ENCODE measurements at places on chromosomes 2 and 18.

DNA sequence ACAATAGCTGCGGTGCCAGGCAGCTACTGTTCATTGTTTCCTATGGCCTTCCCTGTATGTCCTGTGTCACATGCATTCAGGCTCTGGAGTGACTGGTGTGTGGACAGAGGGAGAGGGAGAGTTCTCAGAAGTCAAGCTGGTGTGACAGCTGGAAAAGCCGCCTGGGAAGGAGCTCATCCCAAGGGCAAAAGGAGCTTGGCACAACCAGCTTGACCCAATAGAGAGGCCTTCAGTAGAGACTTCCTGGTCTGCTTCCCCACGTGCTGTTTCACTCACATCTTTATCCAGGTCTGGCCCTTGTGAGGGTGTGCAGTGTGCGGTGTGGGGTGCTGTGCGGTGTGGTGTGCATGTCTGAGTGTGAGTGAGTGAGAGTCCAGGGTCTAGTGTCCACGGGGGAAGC, 11.1 kb upstream of the NT5DC4 start:
- DNase-seq: no peak

GRCh38 chr2:44707945-44708660, 233.4 kb upstream of the SIX3 start:
- no peak for DNase-seq

DNA sequence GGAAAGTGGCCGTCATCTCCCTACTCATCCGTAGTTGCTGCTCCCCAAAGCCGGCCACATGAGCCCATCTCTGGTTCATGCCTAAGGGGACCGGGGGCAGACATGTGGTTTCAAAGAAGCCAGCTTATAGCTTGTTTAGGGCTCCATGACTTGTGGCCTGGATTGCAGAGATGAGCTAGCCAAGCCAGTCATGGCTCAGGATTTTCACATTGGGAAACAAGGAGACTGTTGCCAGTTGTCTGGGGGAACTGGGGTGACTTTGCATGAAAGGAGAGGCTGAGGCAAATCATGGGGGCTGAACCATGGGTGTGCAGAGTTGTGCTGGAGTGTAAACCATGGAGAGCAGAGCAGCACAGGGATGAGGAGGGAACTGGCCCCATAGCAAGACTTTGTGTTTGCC, 183.0 kb upstream of the APCDD1 start:
- peak; percentile 17 for DNase-seq

DNA sequence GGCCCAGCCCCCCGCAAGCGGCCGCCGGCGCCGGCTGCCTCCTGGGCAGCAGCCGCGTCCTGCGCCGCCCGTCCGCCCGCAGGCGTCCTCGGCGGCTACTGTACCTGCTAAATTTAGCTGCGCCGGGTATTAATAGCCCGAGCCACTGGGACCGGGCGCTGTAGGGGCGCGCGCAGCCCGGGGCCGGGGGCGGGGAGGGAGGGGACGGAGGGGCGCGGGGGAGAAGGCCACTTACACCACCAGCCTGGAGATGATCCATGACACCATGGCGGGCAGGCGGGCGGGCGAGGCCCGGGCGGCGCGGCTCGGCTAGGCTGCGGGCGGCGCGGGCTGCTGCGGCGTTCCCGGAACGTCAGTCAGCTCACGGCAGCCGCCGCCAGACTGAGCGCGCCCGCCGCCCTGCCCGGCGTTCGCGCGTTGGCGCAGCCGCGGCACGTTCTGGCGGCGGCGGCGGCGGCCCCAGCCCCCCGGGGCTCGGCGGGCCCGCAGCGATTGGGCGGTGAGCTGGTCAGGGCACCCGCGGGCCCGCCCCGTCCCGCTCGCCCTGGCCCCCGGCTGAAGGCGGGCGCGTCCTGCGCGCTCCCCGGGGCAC, at the start of gene REEP1:
TSS of gene REEP1 (minus strand) at position 383 of the 592 bp plus-strand sequence. CDS start at position 267, 116 bp downstream.
- DNase-seq: no peak

- DNase-seq: no peak
These were observed 6.4 kb downstream of the MYT1L start for GRCh38 chr2:2324565-2325101.

GRCh38 chr2:3522961-3523421, 3.7 kb upstream of the ADI1 start:
- DNase-seq: no peak

GRCh38 chr2:231662811-231663457, 45.4 kb upstream of the PTMA start:
- DNase-seq: no peak

- no peak for DNase-seq
These were observed 72.6 kb downstream of the SLC66A2 start for GRCh38 chr18:79878741-79879378.

- DNase-seq: peak; percentile 75
These were observed 69.2 kb upstream of the HNRNPA3 start for GRCh38 chr2:177143444-177143843.

DNA sequence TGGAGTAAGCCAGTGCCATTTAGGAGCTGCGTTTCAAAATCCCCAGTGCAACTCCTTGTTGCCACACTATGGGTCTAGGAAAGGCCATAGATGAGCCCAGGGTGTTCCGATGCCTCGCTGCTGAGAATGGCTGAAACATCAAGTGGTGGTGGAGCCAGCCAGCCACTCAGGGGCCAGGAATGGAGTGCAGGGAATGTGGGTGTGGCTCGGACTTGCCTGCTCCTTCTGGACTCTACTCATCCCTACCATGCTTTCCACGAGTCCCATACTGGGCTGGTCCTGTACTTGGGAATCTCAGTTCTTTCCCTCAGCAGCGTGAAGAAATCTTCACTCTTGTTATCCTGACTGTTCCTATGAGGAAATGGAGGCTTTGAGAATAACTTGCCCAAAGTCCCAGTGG, 143.5 kb downstream of the INSIG2 start:
- DNase-seq: no peak

- no peak for DNase-seq
These were observed 62.4 kb downstream of the OSR1 start for GRCh38 chr2:19295998-19296502.

DNA sequence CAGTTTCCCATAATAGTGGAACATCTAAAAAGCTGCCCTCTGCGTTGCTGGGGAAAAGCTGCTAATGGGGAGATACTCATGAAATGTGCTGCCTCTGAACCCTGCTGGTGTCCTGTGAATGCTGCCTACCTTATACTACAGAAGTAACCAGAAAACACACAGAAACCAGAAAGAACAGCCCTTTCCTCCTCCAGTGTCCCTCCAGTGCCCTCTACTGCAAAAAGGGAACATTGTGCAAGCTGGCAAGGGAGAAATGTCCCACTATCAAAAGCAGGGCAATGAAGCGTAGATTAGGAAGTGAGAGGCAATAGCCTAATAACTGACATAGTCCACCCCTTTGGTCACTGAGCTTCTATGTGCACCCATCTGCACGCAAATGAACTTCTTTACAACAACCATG, 162.7 kb upstream of the ETAA1 start:
- DNase-seq: peak; percentile 70

GRCh38 chr18:79624356-79625170, 55.0 kb upstream of the CTDP1 start:
- DNase-seq: no peak

GRCh38 chr2:170475878-170476277, 239.3 kb upstream of the SP5 start:
- no peak for DNase-seq

DNA sequence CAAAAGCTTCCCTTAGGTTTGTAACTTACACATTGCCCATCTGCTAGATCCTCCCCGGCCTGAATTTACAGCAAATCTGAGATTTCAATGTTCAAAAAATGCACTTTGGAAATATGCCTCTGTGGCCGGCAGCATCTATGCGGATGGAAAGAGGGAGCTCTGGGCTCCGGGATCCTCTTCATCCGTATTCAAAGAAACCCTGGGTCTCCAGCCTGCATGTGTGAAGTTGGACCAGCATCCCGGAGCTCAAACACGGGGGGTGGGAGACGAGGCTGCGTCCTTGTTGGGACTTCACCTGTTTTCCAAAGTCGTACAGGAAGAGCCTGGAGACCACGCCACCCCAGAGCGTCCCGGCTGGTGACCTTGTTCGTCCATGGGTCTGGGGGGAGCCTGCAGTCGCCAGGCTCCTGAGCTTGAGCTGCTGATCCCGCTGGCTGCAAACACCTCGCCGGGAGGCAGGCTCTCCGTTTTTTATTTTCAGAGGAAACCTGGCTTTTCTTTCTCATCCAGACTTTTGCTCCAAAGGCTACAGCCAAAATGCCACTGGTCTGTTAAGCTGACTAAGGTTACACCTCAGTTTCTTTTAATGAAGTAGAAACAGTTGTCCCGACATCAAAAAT, 77.4 kb downstream of the PTGR3 start:
- no peak for DNase-seq

DNA sequence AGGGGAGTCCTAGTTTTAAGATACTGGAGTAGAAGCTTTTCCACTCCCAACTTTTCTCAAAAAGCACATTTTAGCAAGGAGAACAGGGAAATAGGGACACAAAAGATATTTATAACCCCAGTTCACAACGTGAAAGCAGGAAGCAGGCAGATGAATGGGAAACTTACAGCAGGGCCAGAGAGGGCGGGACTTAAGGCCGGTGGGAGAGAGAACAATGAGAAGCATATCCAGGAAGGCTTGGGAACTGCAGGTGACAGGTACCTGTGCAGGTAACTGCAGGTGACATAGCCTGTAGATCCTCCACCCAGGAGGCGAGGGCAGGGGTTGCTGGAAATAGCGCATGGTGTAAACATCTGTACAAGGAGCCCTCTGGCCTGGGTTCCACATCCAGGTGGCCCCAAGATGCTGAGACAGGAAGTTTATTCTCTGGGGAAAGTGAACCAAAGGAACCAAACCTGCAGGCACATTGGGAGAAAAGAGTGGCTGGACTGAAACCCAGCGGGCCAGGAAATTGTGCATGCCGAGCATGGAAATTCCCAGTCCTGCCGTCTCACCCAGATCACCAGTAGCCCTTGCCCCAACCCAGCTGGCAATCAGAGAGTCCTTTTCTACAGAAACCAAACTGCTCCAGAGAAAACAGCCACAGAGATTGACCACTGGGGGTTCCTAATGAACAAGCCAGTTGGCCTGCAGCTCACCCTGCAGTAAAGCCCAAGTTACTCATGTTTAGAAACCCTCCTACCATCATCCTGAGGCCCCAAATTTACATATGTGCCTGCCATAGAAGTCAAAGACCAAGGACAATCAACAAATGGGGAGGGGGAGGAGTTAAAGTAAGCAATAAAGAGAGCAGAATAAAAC, 24.3 kb upstream of the COL6A3 start:
- no peak for DNase-seq

DNA sequence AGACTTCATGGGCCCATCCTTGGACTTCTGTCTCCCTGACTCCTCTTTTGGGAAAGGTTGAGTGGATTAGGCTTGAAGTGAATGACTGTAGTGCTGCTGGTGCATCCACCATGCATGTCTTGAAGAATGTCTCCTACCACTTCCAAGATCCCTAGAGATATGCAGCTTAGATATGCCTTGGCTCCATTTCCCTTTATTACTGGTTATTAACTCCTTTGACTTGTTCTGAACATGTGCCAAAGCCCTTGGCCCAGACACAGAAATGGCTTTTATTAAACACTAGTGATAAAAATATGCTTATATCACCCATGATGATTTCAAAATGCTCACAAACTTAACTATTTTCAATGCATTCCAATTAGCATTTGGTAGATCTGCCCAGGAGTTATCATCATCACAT, 90.0 kb upstream of the SLC14A2 start:
- DNase-seq: no peak

- no peak for DNase-seq
These were observed 242.1 kb downstream of the GLI2 start for GRCh38 chr2:120977582-120978358.

GRCh38 chr2:176148751-176149421, 2.5 kb upstream of the HOXD4 start:
- no peak for DNase-seq

- no peak for DNase-seq
These were observed 56.4 kb upstream of the CCDC141 start for GRCh38 chr2:179106342-179106675.

GRCh38 chr18:24432618-24433017, 6.1 kb downstream of the IMPACT start:
- no peak for DNase-seq

DNA sequence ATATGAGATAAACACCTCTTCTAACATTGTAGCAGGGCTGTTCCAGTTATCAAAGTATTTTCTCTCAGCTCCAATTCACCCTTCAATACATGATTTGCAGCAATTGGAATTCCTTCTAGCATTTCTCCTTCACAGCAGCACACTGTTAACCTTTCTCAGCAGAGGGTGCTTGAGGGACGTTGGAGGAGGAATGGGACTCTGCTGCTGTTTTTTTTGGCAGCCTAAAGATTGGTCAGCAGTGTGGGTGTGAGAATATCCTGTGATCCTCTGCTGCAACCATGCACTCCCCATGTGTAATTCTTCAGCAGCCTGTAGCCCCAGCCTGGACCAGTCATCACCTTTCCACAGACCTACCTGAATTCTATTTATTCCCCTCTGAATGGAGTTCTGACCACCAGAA, 1708.9 kb upstream of the CELF4 start:
- no peak for DNase-seq

- no peak for DNase-seq
These were observed 115.1 kb downstream of the UBE2E3 start for GRCh38 chr2:181095486-181095885.

DNA sequence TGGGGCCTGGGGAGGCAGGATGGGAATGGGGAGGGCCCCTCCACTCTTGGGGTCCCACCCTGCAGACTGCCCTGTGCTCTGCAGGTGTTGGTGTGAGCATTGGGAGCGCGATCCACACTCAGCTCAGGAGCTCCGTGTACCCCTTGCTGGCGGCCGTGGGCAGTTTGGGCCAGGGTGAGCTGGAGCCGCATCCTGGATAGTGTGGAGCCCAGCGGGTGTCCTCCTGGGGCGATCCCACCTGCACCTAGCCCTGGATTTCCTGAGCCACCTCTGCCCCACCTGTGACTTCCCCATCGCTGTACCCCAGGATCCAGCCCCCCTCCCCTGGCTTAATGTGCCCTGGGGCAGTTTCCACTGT, 2.6 kb downstream of the PROM2 start:
- DNase-seq: no peak

DNA sequence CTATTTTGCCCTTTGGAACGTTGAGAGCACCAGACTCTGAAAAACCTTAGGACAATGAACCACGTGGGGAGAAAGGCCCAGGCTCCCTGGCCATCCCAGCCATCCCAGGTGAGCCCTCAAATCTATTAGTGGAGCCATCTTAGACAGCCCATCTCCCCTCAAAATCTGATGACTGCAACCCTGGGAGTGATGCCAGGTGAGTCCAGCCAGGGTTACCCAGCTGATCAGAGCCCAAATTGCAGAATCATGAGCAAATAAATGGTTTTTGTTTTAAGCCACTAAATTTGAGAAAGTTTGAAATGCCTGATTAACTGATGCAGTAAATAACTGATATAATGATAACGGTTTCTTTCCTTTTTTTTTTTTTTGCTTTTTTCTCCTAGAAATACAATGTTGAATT, 242.4 kb downstream of the GCA start:
- DNase-seq: no peak

GRCh38 chr18:11040823-11041656, 108.3 kb downstream of the PIEZO2 start:
- peak; percentile 41 for DNase-seq

GRCh38 chr2:157628477-157629415, at the start of gene ACVR1C:
ACVR1C (minus strand) TSS chr2:157628864; CDS start chr2:157628644, 220 bp downstream.
- DNase-seq: peak; percentile 30
